Epithelial cell of proximal tubule (primary cell): ENCODE measurements at places on chromosomes 6 and 20. TPM values are rescaled to one million over a fixed set of nuclear protein-coding genes. Genes with fewer than 3 reads are reported as not detected.

SMOC2 gene
- 0.35 TPM in 1 of 2 replicates, not detected in the other for total RNA-seq

RALY gene
- 111 and 145 TPM in 2 replicates for total RNA-seq

DAAM2 gene
- 0.35 and 0.87 TPM in 2 replicates for total RNA-seq

GRM4 gene
- not detected in 2 replicates for total RNA-seq

ADGRF5 gene
- 0.06 and 0.14 TPM in 2 replicates for total RNA-seq

GJA10 gene
- not detected in 2 replicates for total RNA-seq

MICA gene
- total RNA-seq: 25.7 and 46.8 TPM in 2 replicates

NUP153 gene
- 30.7 and 45.6 TPM in 2 replicates for total RNA-seq

MDFI gene
- total RNA-seq: 48.5 and 61.2 TPM in 2 replicates

RBCK1 gene
- 106 and 133 TPM in 2 replicates for total RNA-seq

KCNK16 gene
- not detected in 2 replicates for total RNA-seq

TXLNB gene
- not detected in 2 replicates for total RNA-seq

RGS17 gene
- total RNA-seq: 3.9 and 8.0 TPM in 2 replicates

PAX1 gene
- total RNA-seq: not detected in 2 replicates

NOL7 gene
- total RNA-seq: 140 and 186 TPM in 2 replicates
